Activated CD4-positive, alpha-beta T cell treated with anti-CD3 and anti-CD28 coated beads, Interleukin-2, amount 10 ng/mL, durations not matched to agents 7 days and 5 days (primary cell): ENCODE measurements at places on chromosomes 1 and 21.

- DNase-seq = peak; percentile 66
These were observed 22.9 kb upstream of the NDC1 start for GRCh38 chr1:53860967-53861411.

DNA sequence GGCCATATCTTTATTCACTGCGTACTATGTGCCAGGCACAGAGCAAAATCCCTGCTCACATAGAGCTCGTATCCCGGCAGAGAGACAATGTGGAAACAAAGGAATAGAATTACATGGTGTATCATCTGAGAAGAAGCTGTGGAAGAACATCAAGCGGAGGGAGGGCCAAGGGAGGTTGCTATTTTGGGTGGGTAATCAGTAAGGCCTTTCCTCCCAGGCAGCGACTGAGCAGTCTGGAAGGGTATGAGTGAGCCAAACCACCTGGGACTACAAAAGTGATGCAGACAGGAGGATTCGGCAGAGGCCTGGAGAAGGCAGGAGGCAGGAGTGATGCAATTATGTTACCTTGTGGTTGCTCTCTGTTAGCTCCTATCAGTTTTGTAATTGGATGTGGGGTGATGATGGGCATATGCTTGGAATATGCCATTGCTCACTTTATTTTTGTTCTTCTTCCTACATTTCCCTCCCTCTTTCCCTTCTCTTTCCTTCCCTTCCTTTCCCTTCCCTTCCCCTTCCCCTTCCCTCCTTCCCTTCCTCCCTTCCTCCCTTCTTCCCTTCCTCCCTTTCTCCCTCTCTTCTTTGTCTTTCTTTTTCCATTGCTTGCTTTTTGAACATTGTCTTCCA lies 172.9 kb downstream of the DISC1 start:
- no peak for DNase-seq

DNA sequence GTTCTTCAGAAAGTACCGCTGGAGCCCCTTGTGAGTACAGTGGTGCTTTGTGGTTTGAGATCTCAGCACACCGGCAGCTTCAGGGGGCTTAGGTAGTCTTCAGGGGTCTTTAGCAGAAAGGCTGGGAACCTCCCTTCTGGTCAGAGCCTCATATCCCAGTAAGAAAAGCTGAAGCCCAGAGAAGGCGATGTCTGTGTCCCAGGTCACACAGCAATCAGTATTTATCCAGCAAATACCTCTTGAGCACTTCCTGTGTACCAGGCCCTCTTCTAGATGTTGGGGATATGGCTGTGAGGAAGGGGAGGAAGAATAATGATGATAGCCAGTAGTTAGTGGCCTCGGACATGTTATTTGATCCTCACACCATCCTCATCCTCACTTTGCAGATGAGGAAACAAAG lies 14.3 kb downstream of the SERINC2 start:
- DNase-seq = no peak

GRCh38 chr1:218349348-218350034 lies 4.4 kb downstream of the TGFB2 start:
- DNase-seq = no peak

DNA sequence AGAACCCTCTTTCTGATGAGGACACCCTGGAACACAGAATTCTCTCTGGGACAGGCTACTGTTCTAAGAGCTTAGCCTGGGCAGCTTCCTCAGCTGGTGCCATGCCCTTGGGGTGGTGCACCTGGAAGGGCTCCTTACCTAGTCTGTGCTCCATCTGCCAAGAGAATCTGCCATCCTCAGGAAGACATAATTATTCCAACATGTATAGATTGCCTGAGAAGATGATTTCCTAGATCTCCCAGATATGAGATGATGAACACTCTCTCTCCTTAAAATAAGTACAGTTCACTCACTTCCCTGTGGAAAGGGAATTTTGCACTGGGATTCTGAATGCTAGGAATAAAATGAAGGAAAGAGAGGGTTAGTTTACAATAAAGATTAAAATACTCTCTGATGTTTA lies 87.6 kb downstream of the NENF start:
- no peak for DNase-seq

DNA sequence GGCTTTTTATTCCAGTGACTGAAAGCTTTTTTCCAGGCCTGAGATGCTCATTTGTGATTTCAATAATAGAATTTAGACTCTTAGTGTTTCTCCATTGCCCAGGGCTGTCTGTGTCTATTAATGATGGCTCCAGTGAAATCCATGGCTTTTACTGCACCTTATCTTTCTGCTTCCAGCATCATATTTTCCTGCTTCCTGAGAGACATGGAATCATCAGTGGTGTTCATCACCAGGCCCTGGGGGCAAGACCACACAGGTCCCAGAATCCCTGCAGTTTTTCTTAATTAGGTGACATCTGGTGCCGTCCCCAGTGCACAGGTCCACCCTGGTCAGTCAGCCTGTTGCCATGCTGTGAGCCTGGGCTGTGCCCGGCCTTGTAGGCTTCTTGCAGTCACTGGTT lies 15.5 kb downstream of the NT5C1A start:
- DNase-seq = no peak

- DNase-seq = peak; percentile 79
These were observed 4.5 kb downstream of the KCNJ9 start for GRCh38 chr1:160085686-160086455.

DNA sequence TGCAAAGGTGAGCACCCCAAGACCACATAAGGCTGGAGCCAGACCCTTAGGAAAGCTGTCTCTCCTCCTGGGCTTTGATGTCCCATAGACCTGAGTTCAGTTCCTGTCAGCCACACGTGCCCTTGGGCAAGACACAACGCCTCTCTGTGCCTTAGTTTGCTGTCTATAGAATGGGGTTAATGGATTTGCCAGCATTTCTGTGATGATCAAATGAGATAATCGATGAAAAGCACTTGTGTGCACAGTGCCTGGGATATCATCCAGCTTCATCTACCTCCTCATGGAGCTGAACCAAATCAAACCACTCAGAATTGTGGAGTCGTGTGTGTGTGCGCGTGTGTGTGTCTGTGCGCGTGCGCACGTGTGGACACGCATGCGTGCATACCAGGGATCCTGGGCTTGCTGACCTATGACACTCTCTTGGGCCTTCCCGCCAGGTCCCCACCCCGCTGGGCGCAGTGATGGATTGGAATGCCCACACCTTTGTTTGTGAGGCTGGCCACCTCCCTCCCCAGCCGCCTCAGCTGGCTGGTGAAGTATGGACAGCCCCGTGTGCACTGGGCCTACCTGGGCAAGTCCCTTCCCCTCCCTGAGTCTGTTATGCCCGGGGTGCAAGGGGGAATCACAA lies 5.2 kb downstream of the TTC22 start:
- no peak for DNase-seq

DNA sequence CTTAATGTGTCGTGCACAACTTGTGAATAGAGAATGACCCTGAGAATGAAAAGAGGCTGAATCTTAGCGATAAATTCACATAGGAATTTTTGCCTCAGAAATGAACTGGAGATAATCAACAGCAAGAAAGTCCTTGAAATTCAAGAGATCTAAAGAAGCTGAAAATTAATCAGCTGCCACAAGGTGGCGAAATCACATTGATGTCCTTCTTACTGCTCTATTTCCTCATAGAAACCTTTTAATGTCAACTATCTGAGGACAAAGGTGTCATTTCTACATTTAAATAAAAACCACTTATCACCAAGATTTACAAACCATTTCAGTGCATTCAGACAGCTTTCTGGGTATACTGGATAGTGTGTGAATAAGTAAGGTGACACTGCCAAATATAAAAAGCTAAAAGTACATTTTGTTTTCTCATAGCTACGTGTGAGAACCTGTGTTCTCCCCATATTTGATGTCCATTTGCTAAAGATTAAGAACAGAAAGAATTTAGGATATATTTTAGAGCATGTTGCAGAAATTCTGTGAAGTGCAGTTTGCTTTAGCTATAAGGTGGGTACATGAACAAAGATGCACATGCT lies 485.3 kb upstream of the PTBP2 start:
- DNase-seq = peak; percentile 8

- DNase-seq = no peak
These were observed 41.7 kb upstream of the RXRG start for GRCh38 chr1:165486663-165487062.

DNA sequence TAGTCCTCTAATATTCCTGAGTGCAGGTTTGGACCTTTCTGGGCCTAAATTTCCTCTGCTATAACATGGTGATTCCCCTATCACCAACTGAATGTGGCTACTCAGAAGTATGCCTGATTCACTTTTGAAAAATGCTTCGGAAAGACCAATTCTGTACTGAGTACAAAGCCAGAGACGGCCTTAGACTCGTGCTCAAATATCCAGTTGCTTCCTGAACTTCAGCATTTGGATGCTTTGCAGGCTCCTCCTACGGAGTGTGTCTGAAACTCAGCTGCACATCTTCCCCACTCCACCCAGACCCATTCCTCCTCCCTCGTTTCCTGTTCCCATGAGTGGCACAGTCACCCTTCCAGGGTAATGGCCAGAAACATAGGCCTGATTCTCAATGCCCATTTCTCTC lies 98.4 kb upstream of the GADD45A start:
- no peak for DNase-seq
